ENCODE measurements at places on chromosomes 7 and 10.
A peak's percentile ranks its signal among the peaks of the same experiment; 100 is the strongest.

DNA sequence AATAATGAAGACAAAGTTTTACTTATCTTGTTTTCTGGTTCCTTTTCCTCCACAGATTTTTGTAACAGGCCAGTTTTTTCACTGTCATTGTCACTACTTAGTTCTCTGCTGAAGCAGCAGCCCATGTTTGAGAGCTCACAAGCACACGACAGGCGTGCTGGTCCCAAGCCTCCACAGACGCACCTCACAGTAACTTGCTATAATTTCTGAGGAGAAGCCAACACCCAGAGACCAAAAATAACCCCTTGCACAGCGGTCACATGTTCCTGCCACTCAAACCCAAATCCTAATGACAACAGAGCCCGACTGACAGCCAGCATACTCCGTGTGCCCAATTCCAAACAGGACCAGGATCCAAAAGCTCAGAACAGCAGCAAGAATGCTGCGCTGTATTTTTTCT lies 58.5 kb downstream of the LARP4B start:
- no peak for DNase-seq

GRCh38 chr7:116836911-116837310 lies 25.5 kb upstream of the CAPZA2 start:
- no peak for DNase-seq

DNA sequence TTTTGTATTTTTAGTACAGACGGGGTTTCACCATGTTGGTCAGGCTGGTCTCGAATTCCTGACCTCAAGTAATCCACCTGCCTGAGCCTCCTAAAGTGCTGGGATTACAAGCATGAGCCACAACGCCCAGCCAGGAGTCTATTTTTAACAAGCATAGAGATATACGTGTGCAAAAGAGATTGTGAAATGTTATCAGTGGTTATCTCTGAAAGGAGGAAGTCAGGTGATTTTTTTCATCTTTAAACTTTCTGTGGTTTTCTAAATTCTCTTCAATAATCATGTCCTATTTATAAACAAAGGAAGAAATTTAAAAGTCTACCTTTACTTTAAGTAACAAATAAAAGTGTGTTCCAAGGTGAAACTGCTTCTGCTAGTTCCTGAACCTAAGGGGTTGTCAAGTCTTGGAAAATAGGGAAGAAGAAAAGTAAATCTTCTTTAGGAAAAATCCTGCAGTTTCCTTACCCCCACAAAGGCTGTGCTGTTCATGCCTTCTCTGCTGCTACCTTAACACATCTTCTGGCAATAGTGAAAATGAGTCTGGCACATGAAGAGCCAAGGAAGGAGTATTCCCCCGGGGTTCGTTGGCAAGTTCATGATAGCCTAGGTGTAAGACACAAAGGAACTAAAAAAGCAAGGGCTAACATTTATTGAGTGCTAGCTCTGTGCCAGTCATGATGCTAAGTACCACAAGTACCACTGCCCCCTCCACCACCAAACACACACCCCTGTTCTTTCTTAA lies 51.1 kb downstream of the CYP26A1 start:
- no peak for DNase-seq

DNA sequence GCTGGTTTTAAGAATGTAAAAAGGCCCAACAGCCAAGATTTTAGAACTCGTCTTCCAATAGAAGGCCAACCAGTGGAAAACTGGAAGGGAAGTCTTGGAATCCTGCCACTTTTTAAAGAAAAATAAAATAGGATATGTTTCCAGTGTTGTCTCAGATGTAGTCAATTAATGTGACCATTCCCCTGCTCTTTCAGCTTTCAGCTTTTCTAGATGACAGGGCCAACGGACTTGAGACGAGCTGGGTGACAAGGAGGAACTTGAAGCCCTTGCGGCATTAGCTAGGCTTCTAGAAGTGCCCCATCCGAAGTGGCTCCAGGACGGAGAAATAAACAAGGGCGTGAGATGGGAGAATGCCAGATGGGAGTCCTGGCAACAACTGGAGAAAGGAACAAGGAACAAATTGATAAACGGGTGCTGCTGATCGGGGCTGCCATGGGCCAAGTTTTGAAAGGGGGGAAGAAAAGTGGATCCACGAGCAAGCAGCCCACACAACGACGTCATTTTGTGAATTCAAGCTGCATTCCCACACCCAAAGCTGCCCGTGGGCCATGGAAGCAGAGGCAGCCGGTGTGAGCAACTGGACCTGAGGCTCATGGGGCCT lies 42.3 kb downstream of the CTBP2 start:
- peak; percentile 40 for DNase-seq

- DNase-seq, result no peak
Observed at GRCh38 chr7:142620402-142620801, 128.9 kb upstream of the PRSS1 start.

GRCh38 chr7:27245124-27245797 lies 2.7 kb downstream of the EVX1 start:
- DNase-seq, result no peak

DNA sequence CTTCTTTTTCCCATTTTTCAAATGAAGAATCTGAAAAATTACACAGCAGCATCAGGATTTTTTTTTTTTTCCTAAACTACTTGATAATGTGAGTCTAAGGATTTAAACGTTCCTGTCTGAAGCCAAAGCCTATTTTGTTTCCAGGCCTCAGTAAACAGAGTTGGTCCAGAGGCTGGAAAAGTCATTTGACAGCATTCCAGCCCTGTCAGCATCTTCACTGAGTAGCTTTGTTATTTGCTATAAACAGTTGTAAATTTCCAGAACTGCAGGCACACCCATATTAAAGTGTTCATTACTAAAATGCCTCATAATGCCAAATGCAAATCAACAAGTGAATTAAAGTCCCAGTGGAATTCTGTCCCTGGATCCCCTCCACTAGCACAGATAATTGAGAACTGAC lies 35.5 kb upstream of the KMT2E start:
- peak; percentile 56 for DNase-seq

- no peak for DNase-seq
Observed at GRCh38 chr10:95287281-95287680, 3.5 kb downstream of the PDLIM1 start.
